Activated CD4-positive, alpha-beta T cell treated with anti-CD3 and anti-CD28 coated beads, Interleukin-2, amount 10 ng/mL, durations not matched to agents 24 days and 14 days (primary cell): ENCODE measurements at places on chromosomes 2 and 18. TPM values are rescaled to one million over a fixed set of nuclear protein-coding genes. Genes with fewer than 3 reads are reported as not detected.

The UGT1A5 gene
- total RNA-seq: not detected in 2 replicates

The DLX2 gene
- 0.26 TPM in 1 of 2 replicates, not detected in the other for total RNA-seq

The PROC gene
- total RNA-seq: 0.12 TPM in 1 of 2 replicates, not detected in the other

The PSMD1 gene
- total RNA-seq: 200 and 203 TPM in 2 replicates

The LINC00305 gene
- not detected in 2 replicates for total RNA-seq

- no peak for DNase-seq
Observed at GRCh38 chr2:207045531-207045930, 106.2 kb downstream of the CPO start.

GRCh38 chr2:201794294-201794693, 12.0 kb upstream of the CDK15 start:
- no peak for DNase-seq

- no peak for DNase-seq
Observed at GRCh38 chr2:71720283-71720560, 266.9 kb downstream of the DYSF start.

- DNase-seq: no peak
Observed at GRCh38 chr18:37565101-37565976, at the start of gene CELF4. Gene CELF4, minus strand, starts transcription at chr18:37565798.

- no peak for DNase-seq
Observed at GRCh38 chr2:165305391-165306096, 66.3 kb downstream of the SCN2A start.

DNA sequence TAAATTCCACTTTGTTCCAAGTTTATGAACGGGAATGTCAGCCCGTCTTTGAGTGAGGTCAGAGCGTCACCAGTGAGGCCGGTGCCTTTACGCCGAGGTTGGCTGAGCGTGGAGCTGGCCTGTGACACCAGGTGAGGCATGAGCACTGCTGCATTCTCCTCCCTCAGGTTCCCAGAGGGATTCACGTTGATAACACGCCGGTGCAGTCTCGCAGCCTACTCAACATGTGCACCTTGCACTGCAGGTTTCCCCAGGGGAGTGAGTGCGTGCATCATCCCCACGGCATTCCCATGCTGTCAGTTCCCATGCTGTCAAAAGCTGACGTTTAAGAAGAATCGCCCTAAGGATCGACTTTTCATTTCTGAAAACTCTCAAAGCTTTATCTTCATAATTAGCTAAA, 213.3 kb downstream of the LDLRAD4 start:
- DNase-seq: no peak

GRCh38 chr2:71832844-71833243, 314.8 kb downstream of the CYP26B1 start:
- no peak for DNase-seq

GRCh38 chr2:193463011-193463410, 1268.3 kb upstream of the TMEFF2 start:
- DNase-seq: no peak

DNA sequence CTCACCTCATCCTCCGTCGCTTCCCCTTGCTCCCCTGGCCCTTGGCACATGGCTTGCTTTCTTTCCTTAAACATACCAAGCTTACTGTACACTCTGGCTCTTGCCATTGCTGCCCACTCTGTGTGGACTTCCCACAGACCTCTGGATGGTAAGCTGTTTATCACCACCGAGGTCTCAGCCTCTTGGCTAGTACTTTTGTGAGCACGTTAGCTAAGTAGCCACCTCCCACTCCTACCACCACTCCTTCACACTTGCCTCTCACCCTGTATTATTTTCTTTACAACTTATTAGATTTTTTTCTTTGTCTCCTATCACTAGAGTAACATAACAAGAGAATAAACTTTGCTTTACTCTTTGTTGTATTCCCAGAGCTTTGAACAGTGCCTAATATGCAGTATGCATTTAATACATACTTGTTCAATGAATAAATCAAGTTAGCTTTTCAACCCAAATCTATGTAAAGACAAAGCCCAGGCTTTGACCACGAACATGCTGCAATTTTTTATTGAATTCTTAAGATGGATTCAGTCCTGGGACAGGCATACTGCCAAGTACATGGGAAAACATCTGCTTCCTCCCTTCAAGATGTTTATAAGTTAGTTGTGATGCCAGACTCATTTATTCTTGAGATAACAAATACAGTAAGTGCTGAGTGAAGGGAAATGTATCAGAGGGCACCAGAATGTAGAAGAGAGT, 25.0 kb upstream of the MSGN1 start:
- DNase-seq: no peak

- no peak for DNase-seq
Observed at GRCh38 chr2:144753416-144753815, 233.5 kb upstream of the ZEB2 start.

DNA sequence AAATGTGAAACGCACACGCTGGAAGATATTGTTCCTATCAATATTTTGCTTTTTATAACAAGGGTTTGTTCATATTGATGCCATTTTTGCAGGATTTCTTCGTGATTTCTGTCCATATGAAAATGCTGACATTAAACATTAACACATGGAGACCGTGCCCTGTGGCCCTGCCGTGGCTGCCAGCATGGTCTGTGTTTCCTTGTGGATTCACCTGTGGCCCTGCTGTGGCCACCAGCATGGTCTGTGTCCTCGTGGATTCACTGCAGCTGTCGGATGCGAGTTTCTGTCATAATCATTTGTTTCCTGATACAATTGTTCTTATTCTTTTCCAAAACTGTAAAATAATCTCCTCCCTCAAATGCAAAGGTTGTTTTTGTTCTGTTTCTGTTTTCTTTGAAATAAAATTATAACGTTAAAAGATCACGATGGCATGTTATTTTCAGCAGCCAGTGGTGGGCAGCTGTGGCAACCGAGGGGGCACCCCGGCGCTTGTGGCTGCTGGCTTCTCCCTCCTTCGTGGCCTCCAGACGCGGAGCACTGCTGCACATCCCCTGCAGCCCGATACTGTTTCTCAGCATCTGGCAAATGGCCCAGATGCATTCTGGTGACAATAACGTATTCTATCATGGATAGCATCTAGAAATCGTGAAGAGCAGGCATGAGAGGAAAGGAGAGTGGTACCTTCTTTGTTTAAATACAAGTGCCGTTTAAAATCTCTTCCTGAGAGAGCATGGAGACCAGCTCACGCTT, 143.5 kb downstream of the PTGR3 start:
- no peak for DNase-seq

DNA sequence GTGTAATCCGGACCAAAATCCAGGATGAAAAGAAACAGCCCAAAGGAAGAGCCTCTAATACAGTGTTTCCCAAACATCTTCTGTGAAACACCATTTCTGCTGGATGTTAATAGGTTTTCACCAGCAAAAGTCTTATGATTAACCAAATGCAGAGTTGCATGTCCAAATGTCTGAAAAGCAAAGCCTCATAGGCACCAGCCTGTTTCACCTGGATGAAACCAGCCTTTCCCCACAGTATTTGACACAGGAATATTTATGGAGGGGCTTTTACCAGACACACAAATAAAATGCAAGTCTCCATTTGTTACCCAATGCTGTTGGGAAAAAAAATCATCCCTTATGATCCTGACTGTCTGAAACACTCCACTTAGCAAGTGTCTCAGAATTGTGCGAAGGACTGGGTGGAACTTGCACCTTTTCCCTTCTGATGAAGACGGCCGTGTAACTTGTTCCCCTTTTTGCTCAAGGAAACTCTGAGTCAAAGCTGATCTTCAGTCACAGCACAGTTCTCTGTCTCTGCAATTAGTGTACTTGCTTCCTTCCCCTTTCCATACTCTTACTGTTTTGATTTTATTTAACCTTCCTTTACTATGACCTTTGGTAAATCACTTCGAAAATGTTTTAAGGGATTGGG, 70.3 kb upstream of the IL1R2 start:
- DNase-seq: no peak

GRCh38 chr2:3981446-3981987, 278.1 kb downstream of the DCDC2C start:
- no peak for DNase-seq

DNA sequence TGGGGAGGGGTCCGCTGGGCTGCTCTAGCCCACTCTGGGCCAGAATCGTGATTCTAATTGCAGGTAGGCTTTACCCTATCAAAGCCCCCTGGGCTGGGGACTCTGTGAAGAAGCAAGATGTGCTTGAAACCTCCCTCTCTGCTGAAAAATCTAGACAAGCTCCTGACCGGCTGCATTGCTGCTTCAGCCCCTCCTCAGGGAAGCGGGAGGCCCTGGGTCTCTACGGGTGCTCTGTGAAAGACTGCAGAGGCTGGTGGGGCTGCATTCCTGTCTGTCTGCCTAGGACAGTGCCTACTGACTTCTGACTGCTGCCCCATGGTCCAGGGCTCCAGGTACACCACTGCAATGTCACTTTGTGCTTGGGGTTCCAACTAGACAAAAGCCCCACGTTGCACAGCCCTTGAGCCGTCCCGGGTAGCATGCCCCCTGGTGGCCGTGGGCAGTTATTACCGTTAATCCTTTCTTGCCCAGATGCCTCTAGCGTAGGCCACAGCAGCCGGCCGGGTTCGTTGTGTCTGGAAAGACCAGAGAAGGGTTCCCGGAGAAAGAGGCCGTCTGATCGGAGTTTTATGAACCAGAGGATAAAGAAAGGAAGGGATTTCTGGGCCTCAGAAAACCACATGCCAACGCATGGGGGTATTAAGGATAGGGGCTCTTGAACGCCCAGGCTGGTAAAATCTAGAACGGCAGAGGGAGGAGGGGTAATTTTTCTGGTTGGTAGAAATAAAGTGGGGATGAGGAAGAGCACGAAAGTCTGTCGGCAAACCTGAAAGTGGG, 15.9 kb upstream of the C1QL2 start:
- DNase-seq: peak; percentile 82

- no peak for DNase-seq
Observed at GRCh38 chr2:67709835-67710234, 312.7 kb downstream of the ETAA1 start.

DNA sequence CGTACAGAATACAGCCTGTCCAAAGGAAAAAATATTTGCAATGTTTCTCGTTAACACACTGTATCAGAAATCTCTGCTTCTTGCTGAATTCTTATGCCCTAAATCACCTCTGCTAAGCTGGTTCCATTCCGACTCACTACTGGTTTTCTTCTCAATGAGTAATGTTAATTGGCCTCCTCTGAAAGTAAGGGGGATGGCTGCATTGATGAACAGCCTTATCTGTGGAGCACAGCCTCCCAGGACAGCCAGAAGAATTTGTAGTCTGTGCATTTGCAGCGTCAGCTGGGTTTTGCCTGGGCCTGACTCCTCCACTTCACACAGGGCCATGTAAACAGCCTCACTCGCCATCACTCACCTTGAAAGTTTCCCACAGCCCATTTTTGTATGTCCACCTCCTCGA, 127.7 kb downstream of the RNF152 start:
- DNase-seq: no peak

DNA sequence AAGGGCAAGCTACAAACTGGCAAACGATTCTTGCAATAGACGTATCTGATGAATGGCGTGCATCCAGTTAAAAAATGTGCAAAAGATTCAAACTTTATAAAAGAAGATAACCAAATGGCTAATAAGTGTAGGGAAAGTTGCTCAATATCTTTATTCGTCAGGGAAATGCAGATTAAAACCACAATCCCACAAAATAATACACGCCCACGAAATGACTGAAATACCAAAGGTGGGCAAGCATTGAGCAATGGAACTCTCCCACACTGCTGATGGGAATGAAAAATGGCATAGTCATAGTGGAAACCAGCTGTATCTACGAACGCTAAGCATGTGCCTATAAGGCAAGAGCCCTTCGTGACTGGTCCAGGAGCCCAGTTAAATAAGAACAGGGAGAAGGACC, 168.6 kb upstream of the SIX2 start:
- no peak for DNase-seq

DNA sequence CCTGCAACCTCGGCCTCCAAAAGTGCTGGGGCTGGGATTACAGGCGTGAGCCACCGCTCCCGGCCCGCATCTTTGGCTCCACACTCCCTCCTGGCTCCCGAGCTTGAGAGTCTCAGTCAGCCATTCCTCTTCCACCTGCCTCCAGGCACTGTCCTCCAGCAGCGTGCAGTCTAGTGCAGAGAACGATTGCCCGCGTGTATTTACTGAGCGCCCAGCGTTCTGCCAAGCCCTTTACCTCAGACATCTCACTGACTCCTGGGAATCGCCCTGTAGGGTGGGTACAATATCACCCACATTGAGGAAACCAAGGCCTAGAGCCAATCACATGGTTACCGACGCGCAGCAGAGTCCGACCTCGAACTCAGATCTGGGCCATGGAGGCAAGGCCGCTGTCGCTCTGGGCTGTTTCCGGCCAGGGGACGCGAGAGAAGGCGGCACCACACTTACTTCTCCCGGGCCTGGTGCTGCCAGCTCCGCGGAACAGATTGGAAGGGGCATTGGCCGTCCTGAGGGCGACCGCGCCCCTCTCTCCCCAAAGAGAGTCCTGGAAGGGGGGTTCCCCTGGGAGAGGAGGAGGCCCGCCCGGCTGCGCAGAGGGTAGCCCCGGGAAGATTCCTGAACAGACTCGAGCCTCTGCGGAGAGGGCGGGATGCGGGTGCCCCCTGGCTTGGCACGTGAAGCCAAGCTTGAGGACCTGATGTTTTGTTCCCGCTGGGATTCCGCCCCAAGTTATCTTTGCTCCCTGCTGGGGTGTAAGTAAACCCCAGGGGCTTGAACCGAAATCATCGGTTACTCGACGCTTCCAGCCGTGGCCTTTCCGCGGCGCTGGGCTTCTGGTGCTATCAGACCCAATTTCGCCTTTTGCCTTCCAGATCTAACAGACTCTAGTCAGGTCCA, 5.2 kb upstream of the DLX2 start:
- peak; percentile 58 for DNase-seq

DNA sequence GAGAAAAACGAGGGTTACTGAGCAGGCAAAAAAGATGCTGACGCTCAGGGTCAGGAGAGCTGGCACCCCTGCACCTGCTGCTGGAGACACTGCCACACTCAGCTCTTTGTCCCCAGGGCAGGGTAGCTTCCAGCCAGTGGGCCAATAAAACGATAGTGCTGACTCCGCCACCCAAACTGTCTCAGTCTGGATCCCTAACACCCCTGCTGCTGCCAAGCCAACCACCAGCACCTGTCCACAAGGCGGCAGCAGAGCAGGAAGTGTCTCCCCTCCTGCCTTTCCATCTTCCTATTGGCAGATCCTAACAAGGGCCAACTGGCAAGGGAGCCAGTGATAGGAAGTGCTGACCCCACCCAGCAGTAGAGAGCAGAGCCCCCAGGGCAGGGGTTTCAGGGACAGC, 531.5 kb upstream of the SALL3 start:
- DNase-seq: no peak

GRCh38 chr2:68152681-68153347, 4.9 kb upstream of the PNO1 start:
- no peak for DNase-seq

DNA sequence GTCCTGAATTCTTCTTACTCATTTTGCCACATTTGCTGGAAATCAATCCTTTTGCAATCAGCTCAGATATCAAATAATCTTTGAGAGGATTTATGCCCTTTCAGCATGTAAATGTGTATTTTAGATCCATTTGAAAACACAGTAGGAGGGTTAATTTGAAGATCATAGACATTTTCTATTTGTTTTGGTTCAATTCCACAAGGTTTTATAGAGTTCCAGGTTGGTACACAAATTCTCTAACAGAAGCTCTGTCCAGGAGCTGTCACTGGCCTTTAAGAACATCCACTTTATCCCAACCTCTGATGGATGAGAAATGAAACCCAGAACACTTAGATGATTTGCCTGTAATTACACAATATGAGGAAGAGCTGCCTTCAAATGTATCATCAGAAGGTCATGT, 157.3 kb upstream of the CHAC2 start:
- DNase-seq: peak; percentile 22

GRCh38 chr2:238063414-238064189, 2.8 kb downstream of the SCLY start:
- DNase-seq: no peak
